ENCODE measurements at places on chromosomes 5 and 9.
A peak's percentile ranks its signal among the peaks of the same experiment; 100 is the strongest.

- DNase-seq: no peak
These were observed 3.0 kb upstream of the ANKRD31 start for GRCh38 chr5:75239681-75240080.

DNA sequence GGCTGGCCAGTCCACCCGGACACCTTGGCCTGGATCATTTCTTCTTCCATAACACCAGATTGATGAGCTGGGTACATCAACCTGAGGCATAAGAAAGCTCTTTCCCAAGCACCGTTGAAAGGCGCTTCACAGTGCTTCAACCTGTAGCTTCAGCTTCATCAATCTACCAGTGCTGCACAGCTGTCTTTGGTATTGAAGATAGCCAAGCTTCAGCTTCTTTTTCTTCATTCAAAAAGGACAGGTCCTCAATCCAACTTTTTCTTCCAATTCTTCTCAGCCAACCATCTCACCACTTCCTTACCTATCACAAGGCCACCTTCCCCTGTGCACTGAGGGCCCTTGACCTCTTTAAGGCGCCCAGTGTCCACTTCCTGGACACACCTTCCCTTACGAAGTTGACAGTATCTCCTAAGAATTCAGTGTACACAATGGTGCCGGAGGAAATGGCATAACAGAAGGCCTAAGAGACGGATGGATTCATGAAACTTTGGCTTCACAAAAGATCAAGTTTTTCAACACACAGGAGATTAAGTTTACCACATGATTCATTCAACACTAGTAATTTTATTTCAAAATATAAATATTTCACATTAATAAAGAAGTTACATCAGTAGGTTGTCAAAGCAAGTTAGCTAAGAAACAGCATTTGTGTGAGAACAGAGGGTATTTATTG lies 1.4 kb upstream of the CTNNAL1 start:
- DNase-seq: no peak

DNA sequence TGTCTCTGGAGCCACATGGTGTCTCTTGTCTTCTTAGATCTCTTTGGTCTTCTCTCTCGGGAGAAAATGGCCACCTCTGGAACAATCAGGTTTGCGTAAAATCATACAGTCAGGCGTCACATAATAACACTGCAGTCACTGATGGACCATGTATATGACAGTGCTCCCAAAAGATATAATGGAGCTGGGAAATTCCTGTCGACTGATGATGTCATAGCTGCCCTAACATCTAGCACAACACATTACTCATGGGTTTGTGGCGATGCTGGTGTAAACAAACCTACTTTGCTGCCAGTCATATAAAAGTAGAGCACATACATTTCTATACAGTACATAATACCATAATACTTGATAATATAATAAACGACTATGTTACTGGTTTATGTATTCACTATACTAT lies 30.1 kb upstream of the RAI14 start:
- no peak for DNase-seq

- DNase-seq: peak; percentile 82
These were observed 78.8 kb downstream of the F2RL2 start for GRCh38 chr5:76544268-76544926.

DNA sequence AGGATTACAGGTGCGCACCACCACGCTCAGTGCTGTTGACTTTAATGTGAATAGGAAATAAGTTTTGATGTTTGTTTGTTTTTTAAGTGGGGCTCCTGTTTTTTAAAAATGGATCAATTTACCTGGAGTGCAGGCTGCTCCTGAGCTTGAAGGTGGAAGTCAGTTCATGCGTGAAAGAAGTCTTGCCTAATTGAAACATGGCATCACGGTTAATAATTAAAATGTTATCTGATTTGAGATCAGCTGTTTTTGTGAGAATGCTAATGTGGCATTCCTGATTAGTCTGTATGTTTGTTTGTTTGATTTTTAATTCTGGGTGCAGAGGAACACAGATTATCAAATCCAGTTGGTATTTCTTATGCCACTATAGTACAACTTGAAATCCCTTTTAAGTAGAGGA lies 6.5 kb downstream of the SFXN1 start:
- no peak for DNase-seq

- DNase-seq: no peak
These were observed 32.1 kb upstream of the ALDOB start for GRCh38 chr9:101467690-101468089.

- no peak for DNase-seq
These were observed 297.1 kb downstream of the HCN1 start for GRCh38 chr5:45399041-45399440.

GRCh38 chr5:69090158-69090557 lies 3.7 kb upstream of the SLC30A5 start:
- DNase-seq: no peak

GRCh38 chr5:141234109-141234667 lies 11.0 kb upstream of the PCDHB15 start:
- DNase-seq: no peak

GRCh38 chr5:7856855-7857254 lies 5.9 kb upstream of the CFAP90 start:
- DNase-seq: peak; percentile 64

DNA sequence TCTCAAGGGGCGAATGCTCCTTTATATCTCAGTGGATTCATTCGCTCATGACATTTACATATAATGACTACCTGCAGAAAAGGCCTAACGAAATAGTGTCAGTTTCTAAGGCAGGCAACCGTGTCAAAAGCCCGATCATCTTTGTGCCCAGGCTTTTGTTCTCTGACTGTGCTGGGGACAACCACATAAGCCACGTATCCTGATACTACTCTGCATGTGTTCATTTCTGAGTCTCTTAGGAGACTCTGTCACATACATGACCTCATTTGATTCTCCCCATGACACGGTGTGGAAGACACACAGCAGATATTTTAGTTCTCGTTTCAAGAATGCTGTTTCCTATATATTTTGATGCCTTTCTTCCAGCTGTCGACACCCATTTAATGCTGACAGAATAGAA lies 598.5 kb downstream of the BNC2 start:
- no peak for DNase-seq

DNA sequence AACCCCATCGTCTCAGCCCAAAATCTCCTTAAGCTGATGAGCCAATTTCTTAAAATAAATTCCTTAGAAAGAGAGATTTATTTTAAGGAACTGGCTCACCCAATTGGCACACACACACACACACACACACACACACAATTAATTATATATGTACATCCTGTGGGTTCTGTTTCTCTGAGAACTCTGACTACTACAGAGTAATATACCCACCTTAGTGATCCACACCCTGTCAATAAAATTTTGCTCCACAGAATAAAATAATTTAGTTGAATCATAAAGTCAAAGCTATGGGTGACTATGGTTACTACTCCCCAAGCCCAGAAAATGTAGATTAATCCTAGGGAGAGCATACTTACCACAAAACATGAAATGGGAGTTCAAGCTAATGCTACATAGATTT lies 131.0 kb downstream of the DMAC1 start:
- DNase-seq: no peak

DNA sequence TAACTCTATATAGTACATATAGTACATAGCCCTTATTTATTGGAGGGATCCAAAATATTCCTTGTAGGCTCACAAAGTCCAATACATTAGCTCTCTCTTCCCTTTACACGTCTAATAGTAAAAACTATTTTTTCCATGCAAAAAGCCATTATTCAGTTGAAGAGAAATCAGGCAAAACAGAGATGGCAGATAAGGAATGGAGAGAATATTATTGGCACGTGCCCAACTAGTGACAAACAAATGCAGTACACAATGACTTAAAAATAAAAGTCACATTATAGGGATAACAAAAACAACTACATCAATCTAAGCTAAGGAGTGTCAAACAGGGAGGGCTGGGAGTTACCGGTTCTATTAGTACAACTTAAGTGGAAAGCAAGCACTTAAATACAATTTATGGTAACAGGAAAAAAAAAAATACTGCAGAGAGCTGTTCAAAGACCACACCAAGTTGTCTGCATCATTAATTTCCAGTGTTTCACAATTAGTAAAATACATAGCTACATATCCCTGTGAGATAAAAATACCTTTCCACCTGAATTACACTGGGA lies 4.1 kb upstream of the SCAI start:
- no peak for DNase-seq

DNA sequence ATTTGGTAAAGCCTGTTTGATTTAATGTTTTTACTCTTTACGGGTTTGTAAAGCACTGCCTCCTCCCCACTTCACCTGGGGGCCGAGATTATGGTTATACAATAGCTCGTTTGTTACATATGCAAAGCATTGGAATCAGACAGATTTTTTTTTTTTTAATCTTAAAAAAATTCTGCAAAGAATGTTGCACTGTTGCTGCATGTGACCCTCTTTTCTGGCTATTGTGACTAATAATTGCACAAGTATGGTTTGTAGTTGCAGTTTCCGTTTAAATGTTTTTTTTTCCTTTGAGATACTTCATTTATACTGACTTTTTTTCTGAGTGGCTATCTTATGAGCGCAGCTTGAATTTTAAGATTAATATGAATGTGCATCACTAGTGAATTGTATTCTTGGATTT lies 165.3 kb downstream of the KDM4C start:
- DNase-seq: no peak

DNA sequence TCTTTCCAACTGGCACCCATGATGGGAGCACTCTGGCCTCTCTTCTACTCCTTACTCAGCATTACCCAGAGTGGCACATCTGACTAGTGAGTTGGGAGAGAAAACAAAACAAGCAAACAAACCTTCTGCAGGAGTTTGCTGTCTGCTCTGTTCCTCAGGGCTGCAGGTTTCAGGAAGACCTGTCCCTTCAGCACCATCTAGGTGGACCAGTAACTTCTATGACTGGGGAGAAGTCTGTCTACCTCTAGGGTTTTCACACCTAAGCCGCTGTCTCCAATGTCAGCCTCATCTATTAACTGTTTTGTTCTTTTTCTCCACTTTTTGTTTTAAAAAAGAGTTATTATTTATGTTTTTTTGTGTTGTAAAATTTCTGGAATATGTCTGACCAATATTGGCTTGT lies 58.7 kb downstream of the RAB3C start:
- DNase-seq: no peak

GRCh38 chr5:116959843-116960242 lies 385.2 kb upstream of the SEMA6A start:
- DNase-seq: no peak

- no peak for DNase-seq
These were observed 1.3 kb downstream of the TERT start for GRCh38 chr5:1293416-1294205.

DNA sequence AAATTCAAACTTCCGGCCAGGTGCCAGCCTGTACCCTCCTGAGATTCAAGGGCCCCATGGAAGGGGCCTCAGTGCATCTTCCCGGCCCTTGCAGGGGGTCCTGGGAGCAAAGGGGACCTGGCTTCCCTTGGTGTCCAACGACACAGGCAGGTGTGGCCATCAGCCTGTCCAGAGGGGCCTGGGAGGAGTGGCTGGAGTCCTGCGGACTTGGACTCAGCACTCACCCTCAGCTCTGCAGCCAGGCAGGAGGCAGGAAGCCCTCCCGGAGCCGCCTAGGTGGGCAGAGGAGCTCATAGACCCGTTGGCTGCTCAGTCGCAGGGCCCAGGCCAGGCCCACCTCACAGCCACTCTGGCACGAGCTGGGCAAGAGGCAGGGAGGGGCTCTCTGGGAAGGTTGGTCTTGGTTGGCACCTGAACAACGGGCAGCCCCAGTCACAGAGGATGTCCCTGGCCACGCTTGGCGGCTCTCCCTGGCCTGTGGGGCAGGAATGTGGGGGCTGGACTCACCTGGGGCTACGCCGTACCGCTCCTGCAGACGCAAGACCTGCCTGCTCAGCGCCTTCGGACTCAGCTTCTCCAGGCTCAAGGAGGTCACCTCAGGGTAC lies 53.8 kb upstream of the NRARP start:
- no peak for DNase-seq

DNA sequence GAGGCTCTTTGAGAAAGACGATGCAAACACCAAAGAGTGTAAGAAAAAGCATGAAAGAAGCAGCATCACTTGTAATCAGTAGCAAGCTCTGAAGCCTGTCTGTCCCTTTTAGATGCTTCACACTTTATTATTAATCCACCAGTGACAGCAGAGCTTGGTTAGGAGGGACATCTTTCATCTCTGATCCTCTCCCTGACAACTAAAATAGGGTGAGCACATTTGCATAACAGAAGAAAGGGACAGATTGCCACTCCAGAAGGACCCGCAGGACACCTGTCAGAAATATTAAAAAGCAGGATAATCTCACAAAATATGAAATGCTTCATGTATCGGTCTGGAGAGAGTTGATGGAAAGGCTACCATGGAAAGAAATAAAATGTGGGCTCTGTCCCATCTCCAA lies 71.4 kb upstream of the MAP1B start:
- DNase-seq: no peak

- no peak for DNase-seq
These were observed 384 bp upstream of the DMXL1 start for GRCh38 chr5:119070578-119070827.

DNA sequence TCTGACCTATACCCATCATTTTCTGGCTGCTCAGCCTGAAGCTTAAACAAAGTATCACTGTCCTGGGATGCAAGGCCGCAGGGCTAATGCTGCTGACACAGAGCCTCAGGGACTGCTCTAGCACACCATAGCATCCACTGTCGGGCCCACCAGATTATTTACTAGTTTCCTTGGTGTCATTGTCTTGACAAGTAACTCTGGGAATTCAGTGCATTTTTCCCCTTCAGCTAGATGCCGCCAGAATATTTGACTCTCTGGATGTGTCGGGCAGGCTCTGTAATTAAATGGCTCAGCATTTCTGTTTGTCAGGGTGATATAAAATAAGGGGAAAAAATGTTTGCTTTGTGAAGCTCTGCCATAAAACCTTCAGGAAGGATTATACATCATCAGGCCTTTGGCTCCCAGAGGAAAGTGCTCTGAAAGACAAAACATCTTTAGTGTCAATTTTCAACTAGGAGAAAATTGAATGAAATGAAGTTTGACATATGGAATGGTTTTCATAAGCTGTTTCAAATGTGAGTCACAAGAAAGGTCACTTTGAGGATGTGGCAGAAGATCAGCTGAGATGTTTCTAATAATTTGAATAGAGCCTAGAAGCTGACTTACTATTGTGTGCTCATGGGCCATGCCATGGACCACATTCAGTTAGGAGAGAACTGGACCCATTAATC lies 350.1 kb downstream of the TMEM232 start:
- no peak for DNase-seq

- DNase-seq: no peak
These were observed 1.6 kb downstream of the ZNF462 start for GRCh38 chr9:106864373-106865143.

- no peak for DNase-seq
These were observed 203.2 kb downstream of the SEMA6A start for GRCh38 chr5:116371431-116371830.

- no peak for DNase-seq
These were observed 102.5 kb upstream of the ERCC6L2 start for GRCh38 chr9:95773053-95773418.

DNA sequence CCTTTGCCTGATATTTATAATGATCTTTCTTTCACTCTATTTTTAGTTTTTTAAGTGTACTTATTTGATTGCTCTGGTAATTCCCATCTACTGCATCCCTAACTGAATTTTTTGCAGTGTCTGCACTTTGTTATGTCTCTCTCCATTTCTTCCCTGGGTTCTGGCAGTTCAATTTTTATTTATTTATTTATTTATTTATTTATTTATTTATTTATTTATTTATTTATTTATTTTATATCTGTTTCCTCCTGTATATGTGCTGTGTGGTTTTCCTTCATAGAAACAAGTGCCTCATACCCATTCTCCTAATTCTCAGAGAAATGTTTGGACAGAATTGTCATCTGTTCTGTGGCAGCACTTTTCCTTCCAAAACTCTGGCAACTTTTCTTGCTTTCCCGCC lies 2370.8 kb upstream of the WWC1 start:
- DNase-seq: no peak

GRCh38 chr5:179307013-179307800 lies 38.1 kb downstream of the ADAMTS2 start:
- no peak for DNase-seq

Data from CD4-positive, alpha-beta T cell treated with Interferon alpha-2 for 1 hour (primary cell).